ENCODE measurements at places on chromosomes 2 and 18. TPM values are rescaled to one million over a fixed set of nuclear protein-coding genes. Genes with fewer than 3 reads are reported as not detected.

GRCh38 chr2:206708286-206708685 is 9.9 kb downstream of the DYTN start:
- no peaks in the 10 kb centered on the region for H3K36me3 ChIP-seq
- no peak for DNase-seq
- no peaks in the 10 kb centered on the region for H3K4me1 ChIP-seq
- no peak overlapping the region for H3K4me3 ChIP-seq
- peaks cover 4% of the 10 kb centered on the region for H3K27me3 ChIP-seq

DNA sequence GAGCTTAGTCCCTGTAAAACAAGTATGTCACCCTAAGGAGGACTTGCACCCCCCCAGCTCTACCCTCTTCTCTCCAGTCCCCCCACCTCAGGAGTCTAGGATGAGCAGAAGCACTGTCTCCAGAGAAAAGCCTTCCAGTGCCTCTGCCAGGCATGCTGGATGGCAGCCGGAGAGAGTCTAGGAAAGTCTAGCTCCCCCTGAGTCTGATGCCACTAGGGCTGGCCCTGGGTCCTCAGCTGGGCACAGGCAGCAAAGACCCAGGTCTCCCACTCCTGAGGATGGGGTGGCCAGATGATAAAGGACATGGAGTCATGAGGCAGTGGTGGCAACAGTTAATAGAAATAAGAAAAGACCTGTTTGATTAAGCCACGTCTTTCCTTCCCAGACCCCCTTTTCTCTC is 225.6 kb downstream of the CYP26B1 start:
- peaks cover 3% of the 10 kb centered on the region for H3K27me3 ChIP-seq
- H3K27ac ChIP-seq, result no peak overlapping the region

DNA sequence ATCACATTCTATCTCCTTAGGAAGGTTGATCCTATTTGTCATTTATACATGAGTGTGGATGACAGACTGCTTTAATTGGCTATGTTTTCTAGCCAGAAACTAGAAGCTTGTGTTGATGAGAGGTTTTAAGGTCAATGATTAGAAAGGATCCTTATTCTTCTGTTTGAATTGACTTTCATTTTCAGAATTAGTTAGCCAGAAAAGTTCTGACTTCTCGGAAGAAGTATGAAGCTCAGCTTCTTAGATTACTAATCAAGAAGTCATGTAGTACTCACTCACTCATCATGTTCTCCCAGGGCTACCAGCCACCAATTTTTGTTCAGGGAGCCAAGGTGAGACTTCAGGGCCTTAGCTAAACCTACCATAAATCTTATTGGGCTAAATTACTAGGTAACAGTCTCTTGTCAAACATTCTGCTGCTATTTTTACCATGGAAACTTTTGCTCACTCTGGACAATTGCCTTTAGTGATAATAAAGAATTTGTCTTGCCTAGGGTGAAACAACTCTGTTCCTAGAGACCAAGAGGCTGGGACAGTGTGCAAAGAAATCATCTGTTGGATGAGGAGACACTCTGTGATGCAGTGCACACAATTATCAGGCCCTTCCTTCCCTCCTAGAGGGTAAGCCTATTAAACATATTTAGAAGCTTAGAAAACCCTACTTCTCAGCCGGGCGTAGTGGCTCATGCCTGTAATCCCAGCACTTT is 111.6 kb upstream of the DNMT3A start:
- H3K27me3 ChIP-seq, result no peaks in the 10 kb centered on the region
- peak overlapping the region; percentile 36 for H3K4me3 ChIP-seq
- peak; percentile 34 for DNase-seq
- peaks cover 28% of the 10 kb centered on the region for H3K4me1 ChIP-seq
- peak overlapping the region; percentile 83 for H3K27ac ChIP-seq
- peaks cover 23% of the 10 kb centered on the region for H3K36me3 ChIP-seq

DNA sequence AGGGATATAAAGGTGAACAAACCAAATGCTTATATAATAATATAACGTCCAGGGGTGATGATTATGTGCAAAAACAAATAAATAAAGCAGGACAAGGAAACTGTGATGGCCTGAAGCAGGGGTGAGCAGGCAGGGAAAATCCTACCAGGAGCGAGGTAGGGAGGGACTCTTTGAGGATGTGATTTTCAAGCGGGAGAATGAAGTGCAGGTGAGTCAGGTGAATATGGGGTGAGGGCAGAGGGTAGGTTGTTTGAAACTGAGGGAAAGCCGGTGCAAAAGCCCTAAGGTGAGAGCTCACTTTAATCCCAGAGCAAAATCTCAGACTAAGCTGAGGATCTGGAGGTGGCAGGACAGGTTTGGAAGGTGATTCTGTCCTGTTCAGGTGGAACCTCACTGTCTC is 40.7 kb downstream of the CYP26B1 start:
- no peak for DNase-seq
- no peak overlapping the region for H3K4me3 ChIP-seq
- no peak overlapping the region for H3K27ac ChIP-seq
- no peaks in the 10 kb centered on the region for H3K4me1 ChIP-seq
- no peaks in the 10 kb centered on the region for H3K36me3 ChIP-seq

DNA sequence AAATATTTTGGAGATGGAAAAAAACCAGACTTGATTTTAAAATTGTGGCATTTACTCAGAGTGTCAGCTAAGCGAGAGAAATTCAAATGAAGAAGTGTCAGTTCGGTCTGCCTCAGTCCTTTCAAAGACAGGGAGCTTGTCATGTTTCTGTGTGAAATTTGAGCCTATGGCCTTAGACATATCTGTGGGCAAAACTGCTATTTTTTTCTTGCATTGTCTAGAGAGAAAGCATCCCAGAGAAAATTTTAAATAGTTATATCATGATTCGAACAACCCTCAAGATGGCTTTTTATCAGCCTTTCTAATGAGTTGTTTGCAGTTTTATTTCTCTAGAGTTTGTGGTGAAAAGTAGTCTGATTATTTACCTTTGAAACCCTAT is 50.2 kb upstream of the KCNE4 start:
- no peak overlapping the region for H3K4me3 ChIP-seq
- H3K4me1 ChIP-seq, result no peaks in the 10 kb centered on the region
- H3K36me3 ChIP-seq, result no peaks in the 10 kb centered on the region
- no peak overlapping the region for H3K27ac ChIP-seq

GRCh38 chr2:193627187-193627926 is 1432.6 kb upstream of the TMEFF2 start:
- DNase-seq, result no peak
- no peaks in the 10 kb centered on the region for H3K4me1 ChIP-seq
- H3K27ac ChIP-seq, result no peak overlapping the region
- H3K36me3 ChIP-seq, result no peaks in the 10 kb centered on the region
- H3K4me3 ChIP-seq, result no peak overlapping the region

DNA sequence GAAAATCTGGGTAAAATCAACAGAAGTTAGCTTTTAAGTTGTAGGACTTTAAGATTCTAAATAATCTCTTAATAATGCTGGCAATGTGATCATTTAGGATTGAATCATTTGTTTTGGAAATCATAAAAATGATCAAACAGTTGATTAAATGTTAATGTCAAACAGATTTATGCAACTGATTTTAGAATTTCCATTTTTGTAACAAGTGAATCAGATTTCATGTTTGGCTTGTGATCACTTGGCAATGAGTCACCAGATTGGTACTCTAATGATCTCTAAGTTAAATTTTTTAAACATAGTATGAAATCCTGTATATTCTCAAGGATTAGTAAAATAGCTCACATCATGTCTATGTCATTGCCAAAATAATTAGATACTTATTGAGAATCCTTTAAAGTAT is 50.1 kb upstream of the UNC80 start:
- H3K4me1 ChIP-seq, result no peaks in the 10 kb centered on the region
- no peak overlapping the region for H3K27ac ChIP-seq
- H3K4me3 ChIP-seq, result no peak overlapping the region
- H3K27me3 ChIP-seq, result no peaks in the 10 kb centered on the region
- no peak for DNase-seq
- no peaks in the 10 kb centered on the region for H3K36me3 ChIP-seq

GRCh38 chr2:105820151-105820550 is 75.4 kb downstream of the NCK2 start:
- peaks cover 72% of the 10 kb centered on the region for H3K36me3 ChIP-seq
- no peak for DNase-seq
- no peak overlapping the region for H3K4me3 ChIP-seq
- no peaks in the 10 kb centered on the region for H3K27me3 ChIP-seq
- peaks cover 68% of the 10 kb centered on the region for H3K4me1 ChIP-seq
- peak overlapping the region; percentile 58 for H3K27ac ChIP-seq

DNA sequence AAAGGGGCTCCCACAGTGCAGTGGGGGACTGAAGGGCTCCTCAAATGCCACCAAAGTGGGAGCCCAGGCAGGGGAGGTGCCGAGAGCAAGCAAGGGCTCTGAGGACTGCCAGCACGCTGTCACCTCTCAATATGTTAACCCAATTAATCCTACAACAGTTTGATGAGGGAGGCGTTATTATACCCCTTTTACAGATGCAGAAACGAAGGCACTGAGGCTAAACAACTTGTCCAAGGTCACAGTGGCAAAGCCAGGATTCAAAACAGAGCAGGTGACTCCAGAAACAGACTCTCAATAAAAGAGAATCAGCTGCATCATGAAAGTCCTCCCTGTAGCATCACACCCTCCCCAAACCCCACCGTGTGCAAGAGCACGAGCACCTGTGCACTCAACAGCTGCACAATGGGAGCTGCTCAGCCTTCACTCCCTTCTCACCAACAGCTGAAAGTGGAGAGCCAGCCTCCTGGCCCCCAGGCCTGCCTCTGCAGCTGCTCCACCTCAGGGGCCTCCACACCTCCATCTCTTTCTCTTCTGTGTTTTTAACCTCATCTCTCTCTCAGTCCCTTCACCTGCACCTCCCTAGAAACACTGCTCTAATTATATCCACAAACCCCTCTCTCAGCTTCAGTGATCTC is 8.1 kb downstream of the NPC1 start:
- H3K36me3 ChIP-seq, result peaks cover 48% of the 10 kb centered on the region
- peaks cover 52% of the 10 kb centered on the region for H3K4me1 ChIP-seq
- H3K4me3 ChIP-seq, result no peak overlapping the region
- H3K27ac ChIP-seq, result peak overlapping the region; percentile 47
- H3K27me3 ChIP-seq, result no peaks in the 10 kb centered on the region
- DNase-seq, result no peak

DNA sequence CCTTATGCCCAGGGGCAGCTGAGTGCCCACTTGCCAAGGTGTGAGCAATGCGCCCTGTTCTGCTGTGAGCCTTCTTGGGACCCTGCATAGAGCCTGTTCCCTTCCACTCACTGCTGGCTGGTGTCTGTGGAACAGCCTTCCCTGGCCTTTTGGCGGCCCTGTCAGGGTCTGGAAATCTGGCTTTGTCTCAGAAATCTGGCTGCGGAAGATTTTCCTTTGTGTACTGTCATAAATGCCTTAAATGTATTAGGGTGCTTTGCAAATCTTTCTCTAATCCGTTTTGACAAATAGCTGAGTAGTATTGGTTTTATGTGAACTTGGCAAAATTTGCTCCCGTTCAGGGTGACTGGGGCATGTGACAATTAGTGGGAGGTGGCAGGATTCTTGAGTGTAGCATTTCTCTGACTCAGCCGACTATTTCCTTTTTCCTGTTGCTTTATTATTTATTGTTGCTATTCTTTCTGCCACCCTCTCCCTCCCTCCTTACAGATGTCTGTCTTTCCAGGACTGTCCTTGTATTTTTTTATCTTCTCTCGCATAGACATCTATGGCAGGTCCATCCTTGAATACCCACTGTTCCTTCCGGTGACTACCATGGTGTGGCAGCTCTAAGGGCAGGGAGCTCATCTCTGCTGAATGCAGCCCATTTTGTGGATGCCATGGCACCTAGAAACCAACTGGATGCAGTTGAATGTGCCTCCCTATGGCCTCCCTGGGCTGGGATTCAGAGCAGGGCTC is 41.8 kb downstream of the LDLRAD4 start:
- no peak for DNase-seq
- no peak overlapping the region for H3K27ac ChIP-seq
- no peak overlapping the region for H3K4me3 ChIP-seq
- no peaks in the 10 kb centered on the region for H3K27me3 ChIP-seq

GRCh38 chr18:10839421-10839820 is 309.9 kb downstream of the PIEZO2 start:
- DNase-seq, result no peak
- H3K27ac ChIP-seq, result no peak overlapping the region
- no peak overlapping the region for H3K4me3 ChIP-seq
- no peaks in the 10 kb centered on the region for H3K36me3 ChIP-seq

DNA sequence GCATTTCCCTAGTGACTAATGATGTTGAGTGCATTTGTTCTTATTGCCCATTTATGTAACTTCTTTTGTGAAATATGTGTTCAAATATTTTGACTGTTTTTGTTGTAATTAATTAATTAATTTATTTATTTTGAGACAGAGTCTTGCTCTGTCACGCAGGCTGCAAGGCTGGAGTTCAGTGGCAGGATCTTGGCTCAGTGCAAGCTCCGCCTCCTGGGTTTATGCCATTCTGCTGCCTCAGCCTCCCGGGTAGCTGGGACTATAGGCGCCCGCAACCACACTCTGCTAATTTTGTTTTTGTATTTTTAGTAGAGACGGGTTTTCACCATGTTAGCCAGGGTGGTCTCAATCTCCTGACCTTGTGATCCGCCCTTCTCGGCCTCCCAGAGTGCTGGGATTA is 71.9 kb downstream of the TAF4B start:
- no peak for DNase-seq
- no peaks in the 10 kb centered on the region for H3K4me1 ChIP-seq
- H3K27ac ChIP-seq, result no peak overlapping the region
- H3K27me3 ChIP-seq, result no peaks in the 10 kb centered on the region
- H3K4me3 ChIP-seq, result no peak overlapping the region
- peaks cover 2% of the 10 kb centered on the region for H3K36me3 ChIP-seq

GRCh38 chr2:225932811-225933413 is 533.4 kb downstream of the NYAP2 start:
- no peaks in the 10 kb centered on the region for H3K36me3 ChIP-seq
- H3K27me3 ChIP-seq, result no peaks in the 10 kb centered on the region
- no peak overlapping the region for H3K27ac ChIP-seq
- H3K4me3 ChIP-seq, result no peak overlapping the region
- no peak for DNase-seq

- H3K27me3 ChIP-seq, result peaks cover 16% of the 10 kb centered on the region
- no peaks in the 10 kb centered on the region for H3K4me1 ChIP-seq
- no peak for DNase-seq
Measured at GRCh38 chr2:219665926-219666325, 38.5 kb downstream of the SLC4A3 start.

DNA sequence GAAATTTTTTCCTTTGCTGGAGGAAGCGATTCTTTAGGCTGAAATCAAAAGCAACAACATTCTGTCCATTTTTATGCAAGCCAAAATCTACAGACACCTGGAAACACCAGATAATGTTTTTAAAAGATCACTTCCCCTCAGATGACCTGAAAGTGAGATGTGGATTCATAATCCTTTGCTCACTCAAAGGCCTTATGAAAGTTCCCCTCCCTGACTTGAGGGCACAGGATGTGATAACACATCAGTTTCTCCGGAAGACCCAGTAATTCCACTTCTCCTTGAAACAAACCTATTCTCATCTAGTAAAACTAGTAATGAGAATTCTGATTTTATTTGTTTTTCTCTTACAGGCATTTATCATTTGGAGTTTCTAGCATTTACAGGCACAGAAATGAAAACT is 218.3 kb upstream of the RND3 start:
- no peaks in the 10 kb centered on the region for H3K27me3 ChIP-seq
- no peak overlapping the region for H3K27ac ChIP-seq
- H3K36me3 ChIP-seq, result no peaks in the 10 kb centered on the region
- H3K4me1 ChIP-seq, result no peaks in the 10 kb centered on the region

GRCh38 chr2:239167011-239167673 is 233.7 kb downstream of the HDAC4 start:
- no peak overlapping the region for H3K27ac ChIP-seq
- H3K4me3 ChIP-seq, result no peak overlapping the region
- DNase-seq, result no peak
- no peaks in the 10 kb centered on the region for H3K27me3 ChIP-seq

The PFN4 gene
- total RNA-seq, result not detected

The CROCC2 gene
- not detected for total RNA-seq

The MC5R gene
- total RNA-seq, result not detected

The GALNT5 gene
- not detected for total RNA-seq

Measured in activated CD8-positive, alpha-beta T cell treated with anti-CD3 and anti-CD28 coated beads, Interleukin-2, amount 10 ng/mL, durations not matched to agents 7 days and 5 days (primary cell).